ENCODE measurements at places on chromosomes 11 and 22.

GRCh38 chr11:99443276-99443675, 422.5 kb downstream of the CNTN5 start:
- DNase-seq: no peak

DNA sequence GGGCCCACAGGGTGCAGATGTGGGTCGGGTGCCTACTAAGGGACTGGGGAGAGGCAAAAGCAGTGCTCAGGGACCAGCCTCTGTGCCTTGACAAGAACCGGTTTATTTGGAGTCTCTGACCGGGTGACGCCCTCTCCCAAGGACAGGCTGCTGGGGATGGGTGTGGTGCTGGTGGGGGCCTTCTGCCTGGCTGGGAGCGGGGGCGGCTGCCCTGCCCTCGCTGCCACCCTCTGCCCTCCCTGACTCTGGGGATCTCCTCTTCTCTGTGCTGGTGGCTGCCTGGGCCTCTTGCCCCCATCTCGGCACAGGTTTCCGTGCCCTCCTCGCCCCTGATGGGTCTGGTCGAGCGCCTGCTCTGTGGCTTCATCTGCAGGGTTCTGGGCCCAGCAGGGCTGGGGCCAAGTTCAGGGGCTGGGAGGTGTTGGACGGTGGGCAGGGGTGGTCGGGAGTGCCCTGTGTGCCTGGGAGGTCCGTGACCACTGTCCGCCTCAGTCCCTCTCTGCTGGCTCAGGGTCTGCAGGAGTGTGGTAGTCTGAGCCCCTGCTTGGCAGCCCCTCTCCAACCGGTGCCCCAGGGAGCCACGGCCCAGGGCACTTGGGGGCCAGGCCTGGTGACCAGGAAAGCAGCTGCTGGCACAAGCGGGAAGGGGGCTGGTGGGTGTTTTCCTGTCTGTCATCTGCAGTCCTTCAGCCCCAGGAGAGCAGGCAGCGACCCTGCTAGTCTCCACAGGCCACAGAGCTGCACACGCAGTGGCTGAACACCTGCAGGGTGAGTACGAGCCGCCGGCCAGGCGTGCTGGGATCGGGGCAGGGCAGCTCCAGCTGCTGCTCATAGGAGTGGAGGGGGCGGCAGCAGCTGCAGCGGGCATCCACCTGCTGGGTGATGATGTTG, 23.5 kb downstream of the MUC6 start:
- DNase-seq: no peak

DNA sequence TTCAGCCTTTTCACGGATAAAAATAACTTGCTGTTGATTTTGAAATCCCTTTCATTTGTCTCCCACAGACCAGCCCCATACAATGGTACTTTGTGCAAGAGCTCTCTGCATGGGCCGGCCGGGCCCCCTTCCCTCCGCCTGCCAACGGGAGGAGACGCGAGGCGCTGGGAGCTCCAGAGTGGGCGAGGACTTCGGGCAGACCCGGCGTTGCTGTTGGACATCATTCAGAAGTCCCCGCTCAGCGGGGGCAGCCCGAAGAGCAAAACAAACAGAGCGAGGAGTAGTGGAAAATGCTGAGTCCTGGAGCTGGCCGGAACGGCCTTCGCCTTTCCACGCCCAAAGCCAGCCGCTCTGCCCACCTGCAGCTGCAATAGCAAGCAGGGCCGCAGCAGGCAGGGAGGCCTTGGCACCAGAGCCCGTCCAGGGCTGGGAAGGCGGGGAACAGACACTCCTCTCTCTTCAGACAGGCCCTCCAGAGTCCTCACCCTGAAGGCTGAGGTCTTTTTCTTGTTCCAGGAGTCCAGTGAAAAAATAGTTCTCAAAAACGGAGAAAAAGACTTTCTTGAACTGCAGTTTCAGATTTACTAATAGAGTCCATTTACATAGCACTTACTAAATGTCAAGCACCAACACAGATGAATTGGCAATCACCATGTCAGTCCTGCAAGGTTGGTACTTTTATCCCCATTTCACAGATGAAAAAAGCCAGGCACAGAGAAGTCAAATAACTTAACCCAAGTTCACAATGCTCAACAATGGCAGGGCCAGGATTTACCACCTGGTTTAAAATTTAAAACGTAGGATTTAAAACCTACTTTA, 135.5 kb downstream of the ETS1 start:
- peak; percentile 80 for DNase-seq

DNA sequence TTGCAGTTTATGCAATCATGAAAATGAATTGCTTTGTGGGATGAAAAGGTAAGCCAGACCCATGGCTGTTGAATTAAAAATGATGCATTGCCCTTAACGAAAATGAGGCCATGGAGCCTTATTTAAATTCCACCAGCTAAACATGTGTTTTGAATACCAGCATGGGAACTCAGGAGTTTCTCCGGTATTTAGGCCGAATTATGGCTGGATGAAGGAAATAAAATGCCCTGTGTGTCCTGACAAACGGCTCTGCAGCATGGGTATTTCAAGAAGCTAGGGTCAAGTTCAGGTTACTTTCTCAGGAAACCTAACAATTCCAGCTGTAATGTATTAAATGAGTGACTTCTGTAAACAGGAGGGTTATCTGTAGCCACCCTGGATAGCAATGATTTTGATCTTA, 38.3 kb downstream of the AMOTL1 start:
- no peak for DNase-seq

DNA sequence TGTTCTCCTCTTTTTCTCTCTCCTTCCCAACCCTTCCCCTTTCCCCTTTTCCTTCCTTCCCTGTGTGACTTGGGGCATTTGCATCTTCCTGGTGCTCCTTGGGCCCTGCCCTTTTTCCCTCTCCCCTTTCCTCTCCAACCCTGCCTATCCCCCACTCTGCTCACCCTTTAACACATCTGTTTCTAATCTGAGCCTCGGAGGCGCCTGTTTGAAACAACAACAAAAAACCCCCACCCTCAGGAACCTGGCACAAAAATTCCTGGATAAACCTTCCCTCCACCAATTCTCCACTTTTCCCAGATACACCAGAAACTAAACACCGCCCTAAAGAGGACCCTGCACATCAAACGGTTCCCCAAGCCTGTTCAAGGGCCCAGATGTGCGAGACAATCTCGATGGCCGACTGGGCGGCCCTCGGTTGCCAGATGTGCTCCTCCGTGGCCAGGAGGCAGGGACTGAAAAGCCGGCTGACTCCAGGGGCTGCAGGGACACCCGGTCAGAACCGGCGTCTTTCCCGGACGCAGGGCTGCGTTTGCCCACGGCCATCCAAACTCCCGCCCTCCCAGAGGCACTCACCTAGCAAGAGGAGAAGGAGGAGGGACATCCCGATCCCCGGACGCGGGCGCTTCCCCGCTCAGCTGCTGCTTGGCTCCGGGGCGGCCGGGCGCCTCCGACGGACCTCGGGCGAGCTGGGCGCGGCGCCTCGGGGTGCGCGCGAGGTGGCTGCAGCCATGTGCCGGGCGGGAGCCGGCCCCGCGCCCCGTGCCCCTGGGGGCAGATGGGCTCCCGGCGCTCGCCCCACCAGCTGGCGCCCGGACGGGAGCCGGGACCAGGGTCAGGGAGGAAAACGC, 486 bp downstream of the CLMP start:
- DNase-seq: peak; percentile 63

DNA sequence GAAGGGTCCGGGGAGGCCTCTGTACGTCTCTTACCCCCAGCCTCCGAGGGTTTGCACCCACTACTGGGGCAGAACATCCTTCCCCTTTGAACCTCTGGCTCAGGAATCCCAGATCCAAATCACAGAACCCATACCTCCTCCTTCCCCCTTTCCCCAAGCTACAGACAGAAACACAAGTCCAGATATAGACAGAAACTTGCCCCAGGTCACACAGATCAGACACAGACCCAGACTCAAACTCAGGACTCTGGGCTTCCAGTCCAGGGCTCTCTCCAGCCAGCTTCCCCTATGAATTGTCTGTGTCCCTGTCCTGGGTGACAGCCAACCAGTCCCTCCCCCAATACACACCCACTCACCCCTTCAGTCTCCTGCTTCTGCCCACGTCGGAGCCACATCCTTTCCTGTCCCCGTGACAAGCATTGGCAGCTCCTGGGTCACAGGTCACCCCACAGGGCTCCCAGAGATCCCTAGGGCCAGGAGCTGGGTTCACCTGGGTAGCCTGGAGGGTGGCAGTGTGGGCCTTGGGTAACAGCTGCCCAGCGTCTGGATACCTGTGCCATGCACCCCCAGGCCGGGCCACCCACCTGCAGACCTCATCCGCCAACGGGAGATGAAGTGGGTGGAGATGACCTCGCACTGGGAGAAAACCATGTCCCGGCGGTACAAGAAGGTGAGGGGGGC, 772 bp downstream of the TBC1D10C start:
- no peak for DNase-seq

GRCh38 chr11:82305123-82305522, 428.5 kb downstream of the FAM181B start:
- no peak for DNase-seq

- no peak for DNase-seq
Observed at GRCh38 chr11:70542811-70543210, 144.5 kb downstream of the CTTN start.

DNA sequence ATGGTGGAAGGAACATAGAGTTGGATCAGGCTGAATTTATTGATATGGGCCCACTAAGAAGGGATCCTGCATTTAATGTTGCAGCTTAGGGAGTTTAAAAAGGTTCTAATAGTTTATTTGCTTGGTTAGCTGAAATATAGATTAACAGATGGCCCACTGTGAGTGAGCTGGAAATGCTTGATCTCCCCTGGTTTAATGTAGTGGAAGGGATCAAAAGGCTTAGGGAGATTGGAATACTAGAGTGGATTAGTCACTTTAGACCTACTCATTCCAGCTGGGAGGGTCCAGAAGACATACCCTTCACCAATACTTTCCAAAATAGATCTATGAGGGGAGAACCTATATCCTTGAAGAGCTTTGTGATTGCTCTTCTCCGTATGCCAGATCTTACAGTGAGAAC, 130.1 kb upstream of the ZC3H12C start:
- DNase-seq: no peak

DNA sequence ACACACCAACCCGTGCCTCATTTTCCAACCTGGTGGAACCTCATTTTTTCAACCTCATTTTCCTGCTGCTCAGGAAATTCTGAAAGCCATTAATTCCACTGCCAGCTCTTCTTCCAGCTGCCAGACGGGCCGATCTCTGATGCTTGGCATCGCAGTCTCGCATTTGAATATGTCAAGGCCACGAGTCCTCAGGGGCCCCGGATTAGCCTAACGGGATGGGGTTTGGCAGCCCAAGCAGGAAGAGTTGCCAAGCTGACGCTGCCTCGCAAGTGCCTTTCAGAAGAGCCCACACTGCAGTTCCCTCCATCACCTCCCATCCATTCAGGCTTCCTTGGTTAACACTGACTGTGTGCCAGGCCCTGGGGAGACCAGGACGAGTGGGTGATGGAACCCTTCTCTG, 8.7 kb downstream of the RASD2 start:
- DNase-seq: no peak

- no peak for DNase-seq
Observed at GRCh38 chr22:38860283-38861169, 11.5 kb downstream of the CBX6 start.

GRCh38 chr11:62610814-62611704, 1.5 kb downstream of the EML3 start:
- DNase-seq: no peak

DNA sequence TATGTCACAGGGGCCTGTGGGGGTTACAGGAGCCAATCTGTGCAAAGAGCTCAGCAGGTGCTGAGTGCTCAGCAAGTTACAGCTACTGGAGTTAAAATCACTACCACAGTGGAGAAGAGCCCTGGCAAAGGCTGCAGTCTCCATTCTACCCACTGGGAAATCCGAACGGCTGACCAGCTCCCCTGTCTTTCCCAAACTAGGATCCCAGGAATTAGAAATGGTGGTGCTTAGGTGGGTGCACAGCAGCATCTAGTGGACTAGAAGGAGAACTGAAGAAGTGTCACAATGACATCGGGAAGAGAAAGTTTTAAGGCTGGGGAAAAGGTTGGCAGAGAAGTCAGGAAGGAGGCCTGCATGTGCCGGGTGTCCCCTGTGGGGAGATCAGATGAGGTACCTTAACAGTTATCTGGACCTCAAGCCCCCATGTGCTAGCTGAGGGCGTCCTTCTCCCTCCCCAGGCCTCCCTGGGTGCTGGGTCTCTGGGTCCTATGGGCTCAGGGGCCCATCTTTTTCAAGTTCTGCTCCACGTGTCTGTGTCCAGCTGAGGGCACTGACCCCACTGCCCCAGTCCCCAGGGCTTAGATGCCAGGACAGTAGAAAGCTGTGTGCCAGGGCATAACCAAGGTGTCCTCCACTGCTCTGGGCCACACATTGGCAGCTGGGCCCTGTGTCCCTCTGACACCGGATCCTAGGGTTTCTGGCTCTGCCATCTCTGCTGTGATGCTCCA, 1.9 kb downstream of the PIWIL3 start:
- DNase-seq: peak; percentile 53

DNA sequence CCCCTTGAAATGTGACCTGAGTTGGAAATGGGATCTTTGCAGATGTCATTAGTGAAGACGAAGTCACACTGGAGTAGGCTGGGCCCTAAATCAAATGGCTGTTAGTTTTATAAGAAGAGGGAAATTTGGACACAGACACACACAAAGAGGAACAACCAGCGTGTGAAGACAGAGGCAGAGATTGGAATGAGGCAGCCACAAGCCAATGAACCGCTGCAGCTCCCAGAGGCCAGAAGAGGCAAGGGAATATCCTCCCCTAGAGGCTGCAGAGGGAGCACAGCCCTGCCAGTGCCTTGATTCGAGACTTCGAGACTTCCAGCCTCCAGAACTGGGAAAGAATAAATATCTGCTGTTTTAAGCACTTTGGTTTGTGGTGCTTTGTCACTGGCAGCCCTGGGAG, 484.5 kb downstream of the MN1 start:
- peak; percentile 26 for DNase-seq

- no peak for DNase-seq
Observed at GRCh38 chr11:24773322-24773721, 276.5 kb downstream of the LUZP2 start.

DNA sequence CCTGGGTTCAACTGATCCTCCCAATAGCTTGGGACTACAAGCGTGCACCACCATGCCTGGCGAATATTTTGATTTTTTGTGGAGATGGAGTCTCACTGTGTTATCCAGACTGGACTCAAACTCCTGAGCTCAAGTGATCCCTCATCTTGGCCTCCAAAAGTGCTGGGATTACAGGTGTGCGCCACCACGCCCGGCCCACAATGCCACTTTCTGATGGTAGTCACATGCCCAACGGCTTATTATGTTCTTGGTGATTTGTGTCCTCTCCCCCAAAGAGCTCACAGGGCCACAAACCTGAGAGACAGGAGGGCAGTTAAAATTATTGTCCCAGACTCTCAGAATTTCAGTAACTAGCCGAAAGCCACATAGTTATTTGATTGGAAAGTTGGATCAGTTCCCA, 9.6 kb downstream of the GRIK4 start:
- DNase-seq: no peak
